Amniotic epithelial cell (primary cell): ENCODE measurements at places on chromosomes 4 and X.
A peak's percentile ranks its signal among the peaks of the same experiment; 100 is the strongest.

- DNase-seq = peak; percentile 65
Measured at GRCh38 chr4:150010525-150011126, 67.6 kb upstream of the DCLK2 start.

GRCh38 chrX:1392376-1393068 is 609 bp upstream of the SLC25A6 start:
- DNase-seq = peak; percentile 66

GRCh38 chrX:5915783-5916182 is 312.9 kb downstream of the NLGN4X start:
- DNase-seq = no peak

DNA sequence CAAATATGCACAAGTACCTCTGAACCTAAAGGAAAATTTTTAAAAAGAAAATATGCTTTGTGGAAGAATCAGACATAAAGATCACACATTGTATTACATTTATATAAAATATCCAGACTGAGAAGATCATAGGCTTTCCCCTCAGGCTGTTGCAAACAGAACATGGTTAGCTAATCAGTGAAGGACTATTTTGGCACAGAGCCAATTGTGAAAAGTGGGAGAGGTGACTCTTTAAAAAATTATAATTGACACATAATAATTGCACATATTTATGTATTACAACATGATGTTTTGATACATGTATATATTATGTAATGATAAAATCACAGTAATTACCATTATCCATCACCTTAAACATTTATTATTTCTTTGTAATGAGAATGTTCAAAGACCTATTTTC is 44.1 kb upstream of the FOXR2 start:
- no peak for DNase-seq

- no peak for DNase-seq
Measured at GRCh38 chr4:1978741-1979476, 29.9 kb downstream of the NELFA start.

DNA sequence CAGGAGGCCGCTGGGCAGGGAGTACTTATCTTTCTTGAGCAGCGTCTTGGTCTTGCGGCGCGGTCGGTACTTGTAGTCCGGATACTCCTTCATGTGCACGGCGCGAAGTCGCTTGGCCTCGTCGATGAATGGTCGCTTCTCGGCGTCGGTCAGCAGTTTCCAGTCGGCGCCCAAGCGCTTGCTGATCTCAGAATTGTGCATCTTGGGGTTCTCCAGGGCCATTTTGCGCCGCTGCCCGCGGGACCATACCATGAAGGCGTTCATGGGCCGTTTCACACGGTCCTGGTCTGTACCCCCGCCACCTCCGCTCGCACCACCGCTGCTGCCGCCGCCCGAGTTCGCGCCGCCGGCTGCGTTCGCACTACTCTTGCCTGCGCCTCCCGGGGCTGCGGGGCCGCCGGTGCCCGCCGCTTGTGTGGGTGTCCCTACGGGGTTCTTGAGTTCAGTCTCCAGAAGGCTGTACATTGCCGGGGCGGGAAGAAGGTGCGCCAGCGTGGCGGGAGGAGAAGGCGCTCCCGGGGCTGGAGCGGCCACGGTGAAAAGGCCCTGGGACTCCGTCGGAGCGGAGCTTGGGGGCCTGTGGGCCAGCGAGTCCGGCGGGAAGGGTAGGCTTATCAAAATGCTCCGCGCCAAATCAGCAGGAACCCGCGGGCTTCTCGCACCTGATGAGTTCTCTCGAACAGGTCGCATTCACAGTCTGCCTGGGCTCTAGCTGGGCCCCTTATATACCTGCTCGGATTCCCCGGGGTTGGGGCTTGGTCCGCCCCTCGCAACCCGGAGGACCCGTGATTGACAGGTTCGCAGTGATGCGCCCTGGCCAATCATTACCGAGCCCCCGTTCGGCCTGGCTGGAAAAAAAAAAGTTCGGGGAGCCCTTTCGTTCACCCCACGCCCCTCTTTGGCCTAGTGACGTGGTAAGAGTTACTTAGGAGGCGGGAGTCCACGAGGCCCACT is at the start of gene SOX3:
SOX3 (minus strand) TSS at position 699 of the 954 bp plus-strand sequence; CDS start at position 690, 9 bp downstream.
- no peak for DNase-seq

DNA sequence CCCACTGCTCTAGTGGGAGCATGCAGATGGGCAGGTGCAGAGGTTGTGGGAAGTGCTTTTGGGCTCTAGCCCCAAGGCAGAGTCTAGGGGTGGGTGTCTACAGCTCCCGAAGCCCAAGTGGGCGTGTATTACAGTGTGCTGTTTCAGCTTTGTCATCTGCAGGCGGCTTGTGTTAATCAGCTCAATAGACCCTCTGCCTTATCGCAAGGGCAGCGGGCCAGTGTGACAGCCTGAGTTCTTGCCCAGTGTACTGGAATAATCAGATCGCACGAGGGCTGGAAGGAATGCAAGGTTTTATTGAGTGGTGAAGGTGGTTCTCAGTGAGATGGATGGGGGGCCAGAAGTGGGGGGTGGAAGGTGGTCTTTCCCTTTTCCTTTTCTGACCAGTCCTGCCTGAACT is 529.4 kb upstream of the AMOT start:
- DNase-seq = no peak

- peak; percentile 30 for DNase-seq
Measured at GRCh38 chr4:27846951-27847350, 986.3 kb downstream of the STIM2 start.

DNA sequence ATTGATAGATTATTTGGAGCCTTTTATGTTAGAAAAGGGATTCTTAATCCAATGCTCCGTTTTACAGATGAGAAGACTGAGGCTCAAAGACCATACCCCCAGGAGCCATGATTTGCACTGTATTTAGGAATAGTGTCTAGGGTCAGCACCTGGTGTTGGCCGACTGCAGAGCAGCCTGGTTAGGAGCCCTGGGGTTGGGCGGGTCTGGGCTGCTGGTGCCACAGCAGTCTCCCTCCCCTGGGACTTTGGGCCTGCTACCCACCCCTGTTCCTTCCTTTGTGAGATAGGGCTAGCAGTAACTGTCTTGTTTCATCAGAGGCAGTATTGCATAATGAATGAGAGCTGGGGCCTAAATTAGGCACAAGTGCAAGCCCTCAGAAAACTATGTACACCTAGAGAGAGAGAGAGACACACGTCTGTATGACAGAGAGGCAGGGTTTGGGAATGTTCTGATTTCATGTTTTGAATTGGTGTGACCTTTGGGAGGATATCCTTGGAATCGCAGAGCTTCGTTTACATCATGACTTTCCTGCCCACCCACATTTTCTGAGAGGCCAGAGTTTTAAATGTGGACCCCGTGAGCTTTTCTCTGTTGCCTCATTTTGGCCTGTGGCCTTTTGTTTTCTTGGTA is 111.7 kb downstream of the PTTG2 start:
- DNase-seq = peak; percentile 45

GRCh38 chrX:150533863-150534262 is 34.6 kb upstream of the MTM1 start:
- DNase-seq = peak; percentile 20

DNA sequence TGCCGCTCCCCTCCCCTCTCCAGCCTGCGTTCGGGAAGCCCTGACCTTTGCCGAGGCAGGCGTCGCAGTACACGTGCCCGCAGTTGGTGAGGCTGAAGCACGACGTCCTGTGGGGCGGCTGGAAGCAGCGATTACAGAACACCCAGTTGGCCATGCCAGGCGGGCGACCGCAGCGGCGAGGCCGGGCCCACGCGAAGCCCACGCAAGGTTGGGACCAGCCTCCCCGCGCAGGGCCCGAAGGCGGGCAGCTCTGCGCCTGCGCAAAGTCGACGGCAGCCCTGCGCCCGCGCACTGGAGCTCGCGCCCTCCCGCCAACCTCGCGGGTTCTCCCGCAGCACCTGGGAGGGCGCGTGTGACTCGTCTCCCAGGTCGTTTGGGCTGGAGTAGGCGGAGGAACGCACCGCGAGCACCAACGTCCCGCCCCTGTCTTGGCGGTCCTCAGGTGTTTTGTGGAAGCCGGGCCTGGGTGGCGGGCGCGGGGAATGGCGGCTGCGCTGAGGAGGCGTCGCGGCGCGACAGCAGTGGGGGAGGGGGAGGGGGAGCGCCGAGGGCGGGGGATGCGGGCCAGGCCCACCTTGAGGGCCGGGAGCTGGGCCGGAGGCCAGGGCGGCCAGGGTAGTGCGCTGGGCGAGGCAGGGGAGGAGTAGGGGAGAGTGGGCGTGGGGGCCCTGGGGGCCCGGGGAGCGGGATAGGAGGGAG is at the start of gene RNF212:
RNF212 (minus strand) TSS at position 254 of the 699 bp plus-strand sequence; CDS start at position 154, 100 bp downstream.
- peak; percentile 10 for DNase-seq

DNA sequence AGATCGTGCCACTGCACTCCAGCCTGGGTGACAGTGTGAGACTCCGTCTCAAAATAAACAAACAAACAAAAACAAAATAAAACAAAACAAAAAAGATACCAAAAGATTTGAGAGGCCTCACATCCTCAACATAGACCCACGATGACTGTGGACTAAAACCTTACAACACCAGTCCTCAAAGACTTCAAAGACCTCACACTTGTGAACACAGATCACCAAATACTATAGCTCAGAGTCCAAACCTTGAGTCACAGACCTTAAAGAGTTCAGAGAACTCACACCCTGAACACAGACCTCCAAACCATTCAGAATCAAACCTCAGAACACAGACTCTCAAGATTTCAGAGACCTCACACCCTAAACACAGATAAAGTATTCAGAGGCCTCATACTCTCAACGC is 12.7 kb upstream of the PAGE4 start:
- DNase-seq = no peak

DNA sequence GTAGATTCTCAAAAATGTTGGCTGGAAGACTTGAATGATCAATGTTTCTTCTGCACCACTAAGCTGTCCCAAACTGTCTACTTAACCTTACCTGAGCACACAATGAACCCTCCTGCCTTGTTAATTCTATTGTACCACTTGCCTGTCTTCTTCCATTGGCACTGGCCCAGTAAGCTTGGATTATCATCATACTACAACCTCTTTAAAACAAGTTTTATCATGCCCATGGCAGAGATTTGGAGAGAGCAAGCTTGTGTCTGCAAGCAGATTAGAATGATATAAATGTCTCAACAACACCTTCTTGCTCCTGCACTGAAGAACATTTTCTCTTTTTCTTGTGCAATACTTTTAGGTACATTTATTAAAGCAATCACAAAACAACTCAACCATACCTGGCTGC is 74.0 kb upstream of the VMA21 start:
- DNase-seq = no peak

DNA sequence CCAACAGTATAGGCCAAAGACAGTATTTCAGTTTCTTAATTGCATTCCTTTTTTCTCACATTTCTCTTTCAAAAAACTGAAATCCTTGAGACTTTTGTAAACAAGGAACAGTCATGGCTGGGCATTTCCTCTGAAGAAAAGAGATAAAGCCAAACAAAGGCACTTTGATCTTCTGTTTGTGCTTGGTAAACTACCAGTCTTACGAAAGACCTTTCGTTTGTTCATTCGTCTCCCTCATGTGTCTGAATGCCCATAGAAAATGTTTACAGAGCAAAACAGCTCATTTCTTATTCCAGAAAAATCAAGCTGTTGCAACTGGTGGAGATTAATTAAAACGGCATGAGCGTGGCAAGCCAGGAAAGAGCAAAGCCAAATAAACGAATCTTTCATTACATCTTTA is 178.0 kb downstream of the GASK1B start:
- DNase-seq = peak; percentile 90

GRCh38 chr4:1578251-1578773 is 105.8 kb downstream of the FAM53A start:
- DNase-seq = no peak

DNA sequence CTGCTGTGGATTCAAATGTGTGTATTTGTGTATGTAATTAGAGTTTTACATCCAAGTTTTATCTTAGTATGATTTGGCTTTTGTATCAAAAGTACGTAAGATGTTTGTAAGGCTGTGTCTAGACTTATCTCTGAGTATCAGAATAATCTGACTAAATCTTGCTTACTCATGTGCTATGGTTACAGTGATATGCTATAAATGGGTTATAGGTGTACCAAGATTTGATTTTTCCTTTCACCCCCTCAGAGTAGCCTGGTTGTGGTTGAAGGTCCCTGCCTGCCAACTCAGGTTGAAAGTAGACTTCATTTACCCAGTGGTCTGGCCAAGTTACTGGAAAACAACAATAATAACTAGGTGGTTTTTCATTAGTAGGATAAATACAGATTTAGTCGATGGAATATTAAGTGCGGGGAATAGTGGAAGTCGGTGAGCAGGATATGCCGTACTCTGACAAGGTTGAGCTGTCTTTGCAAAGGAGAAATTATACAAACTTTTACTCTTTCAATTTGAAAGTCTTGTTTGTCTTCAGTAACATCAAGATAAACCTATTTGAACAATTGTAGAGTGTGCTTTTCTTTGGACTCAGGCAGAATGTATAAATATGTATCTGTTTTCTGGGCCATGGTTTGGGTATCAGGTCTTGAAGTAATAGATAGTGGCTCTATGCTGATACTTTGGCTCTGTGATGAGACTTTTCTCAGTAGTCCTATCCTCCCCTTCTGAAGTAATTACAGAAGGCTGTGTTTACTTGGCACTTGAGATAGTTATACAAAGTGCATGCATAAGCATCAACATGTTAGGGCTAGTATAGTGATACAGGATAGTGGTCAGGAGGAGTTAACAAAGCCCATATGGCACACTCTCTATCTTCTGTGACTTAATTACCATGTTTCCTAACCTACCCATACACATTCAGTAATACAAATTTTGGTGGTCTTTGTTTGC is 23.7 kb downstream of the BMP2K start:
- no peak for DNase-seq

GRCh38 chr4:38230821-38231563 is 270.8 kb downstream of the PTTG2 start:
- no peak for DNase-seq

DNA sequence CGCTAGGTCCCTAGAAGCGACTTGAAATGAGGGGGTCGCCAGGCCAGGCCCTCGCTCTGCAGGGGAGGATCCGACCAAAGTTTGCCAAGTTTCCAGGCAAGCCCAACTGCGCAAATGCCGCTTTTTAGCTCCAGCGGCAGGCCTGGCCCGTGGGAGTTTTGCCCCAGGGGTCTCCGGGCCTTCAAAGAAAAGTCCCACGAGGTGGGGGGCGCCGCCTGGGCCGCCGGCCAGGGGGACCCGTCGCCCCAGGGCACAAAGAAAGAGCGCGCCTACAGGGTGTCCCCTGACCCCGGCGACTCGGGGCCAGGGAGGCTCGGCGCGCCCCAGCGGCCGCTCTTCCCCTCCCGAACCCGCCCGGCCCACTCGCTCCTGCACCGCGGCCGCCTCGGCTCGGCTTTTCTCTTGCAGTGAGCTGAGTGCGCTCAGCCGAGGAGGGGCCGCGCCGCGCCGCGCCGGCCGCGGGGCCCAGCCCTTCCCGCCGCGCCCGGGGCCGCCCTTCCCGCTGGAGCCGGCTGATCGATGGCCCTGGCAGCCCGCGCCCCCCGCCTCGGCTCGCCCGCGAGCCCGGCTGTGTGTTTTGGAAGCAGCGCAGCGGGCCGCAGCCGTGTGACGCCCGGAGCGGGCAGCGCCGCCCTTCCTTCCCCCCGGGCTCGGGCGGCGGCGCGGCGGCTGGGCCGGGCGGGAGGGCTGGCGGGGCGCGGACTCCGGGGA is 754 bp upstream of the KLF3 start:
- DNase-seq = no peak
